ENCODE measurements at places on chromosomes 7 and 10.

- no peak for DNase-seq
These were observed 4.1 kb downstream of the XPNPEP1 start for GRCh38 chr10:109919220-109919619.

DNA sequence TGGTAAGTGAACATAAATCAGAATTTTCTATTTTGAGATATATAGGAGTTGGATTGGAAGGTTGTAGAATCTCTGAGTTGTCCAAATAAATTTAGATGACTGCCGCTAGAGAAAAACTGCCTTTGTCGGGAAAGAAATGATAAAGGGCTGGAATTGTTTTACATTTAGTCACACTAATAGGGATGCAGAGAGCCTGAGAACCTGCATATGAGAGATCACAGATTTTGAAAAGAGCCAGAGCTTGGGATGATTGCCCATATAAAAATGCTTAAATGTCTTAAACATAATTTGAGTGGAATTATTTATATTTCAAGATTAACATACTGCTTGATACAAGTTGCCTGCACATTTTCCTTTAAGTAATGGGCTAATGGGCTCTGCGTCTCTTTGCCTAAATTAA is 660.5 kb downstream of the NRG3 start:
- no peak for DNase-seq

DNA sequence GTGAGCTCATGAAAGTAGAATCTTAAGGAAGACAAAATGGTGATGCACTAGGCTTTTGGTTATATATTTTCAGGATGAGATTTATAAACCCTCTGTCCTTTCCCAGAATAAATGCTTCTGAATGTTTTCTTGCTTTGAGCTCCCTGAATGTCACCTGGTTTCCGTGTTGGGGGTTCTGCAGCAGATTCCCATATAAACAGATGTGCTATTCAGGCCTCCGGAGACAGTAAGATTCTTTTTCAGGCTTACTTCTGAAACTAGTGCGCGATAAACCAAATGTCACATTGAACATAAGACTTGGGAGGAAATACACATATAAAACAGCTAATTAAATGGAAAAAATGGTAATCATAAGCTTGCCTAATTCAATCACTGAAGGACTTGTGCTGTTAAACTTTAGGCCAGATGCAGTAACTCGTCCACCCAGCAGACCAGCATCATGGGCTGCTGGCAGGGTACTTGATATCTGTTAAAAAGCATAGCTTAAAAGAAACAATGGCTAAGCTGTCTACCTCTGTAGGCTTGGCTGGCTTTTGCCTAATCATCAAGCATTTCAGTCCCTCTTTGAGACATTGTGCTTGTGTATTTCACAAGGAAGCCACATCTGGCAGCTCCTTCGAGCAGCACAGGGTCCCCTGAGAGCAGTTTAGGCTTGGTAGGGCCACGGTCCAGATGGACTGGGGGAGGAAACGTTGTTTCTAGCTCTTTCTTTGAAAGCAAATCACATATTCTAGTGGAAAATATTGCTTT is 281.2 kb upstream of the KIAA1217 start:
- DNase-seq = no peak

GRCh38 chr10:30836406-30836805 is 195.3 kb downstream of the ZNF438 start:
- DNase-seq = no peak

DNA sequence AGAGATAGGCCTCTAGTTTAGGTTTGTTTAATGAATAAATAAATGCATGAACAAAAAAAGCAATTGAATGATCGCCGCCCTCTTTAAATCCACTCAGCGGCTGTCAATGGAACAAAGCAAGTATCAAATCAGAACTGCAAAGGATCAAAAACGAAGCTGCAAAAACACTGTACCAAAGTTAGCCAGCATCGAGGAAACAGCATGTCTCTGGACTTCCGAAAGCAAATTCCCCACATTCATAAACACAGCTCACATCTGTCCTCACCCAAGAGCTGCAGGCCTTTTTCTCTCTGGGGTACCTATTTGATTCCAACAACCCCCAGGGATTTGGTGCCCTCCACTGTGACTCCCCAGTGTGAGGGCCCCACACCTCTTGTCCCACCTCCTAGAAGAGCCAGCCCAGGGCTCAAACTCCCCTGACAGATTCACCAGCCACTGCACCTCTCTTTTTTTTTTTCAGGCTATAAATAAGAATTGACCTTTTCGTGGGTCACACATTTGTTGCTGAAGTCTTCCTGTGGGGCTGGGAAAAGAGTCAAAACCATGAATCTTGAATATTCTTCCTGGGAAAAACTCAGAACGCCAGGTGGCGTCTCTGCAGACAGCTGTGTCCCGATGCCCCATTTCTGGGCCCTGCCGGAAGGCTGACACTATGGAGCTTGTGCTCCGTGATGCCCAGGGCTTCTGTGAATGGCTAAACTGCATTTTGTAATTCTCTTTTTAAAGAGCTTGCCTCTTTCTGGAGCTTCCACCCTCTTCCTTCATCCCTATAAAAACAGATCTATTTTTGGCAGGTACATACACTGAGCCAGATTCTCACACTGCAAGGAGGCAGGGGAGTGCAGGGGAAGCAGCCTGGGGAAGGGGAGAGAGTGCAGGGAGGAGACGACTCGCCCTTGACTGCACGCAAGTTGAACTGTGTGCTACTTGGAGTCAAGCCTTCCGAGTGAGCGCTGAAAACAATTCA is 51.7 kb downstream of the HSPA12A start:
- DNase-seq = no peak

GRCh38 chr10:121772406-121772805 is 155.4 kb downstream of the ATE1 start:
- no peak for DNase-seq

DNA sequence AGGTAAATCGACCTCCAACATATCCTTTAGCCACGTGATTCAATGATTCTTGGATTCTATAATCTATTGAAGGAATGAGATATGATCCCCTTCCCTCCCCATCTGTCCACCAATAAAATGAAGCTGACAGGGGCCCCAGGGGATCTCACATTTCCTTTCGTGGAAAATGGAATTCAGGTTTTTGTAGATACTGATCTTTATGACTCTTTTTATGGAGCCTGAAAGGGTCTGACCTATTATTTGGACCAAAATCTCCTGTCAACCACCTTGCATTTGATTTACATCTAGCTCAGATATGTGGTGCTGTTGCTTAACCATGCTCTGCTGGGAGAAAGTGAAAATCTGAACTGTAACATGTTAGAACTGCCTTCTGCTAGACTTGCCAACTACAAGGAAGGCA is 234.0 kb upstream of the CXCL12 start:
- no peak for DNase-seq

DNA sequence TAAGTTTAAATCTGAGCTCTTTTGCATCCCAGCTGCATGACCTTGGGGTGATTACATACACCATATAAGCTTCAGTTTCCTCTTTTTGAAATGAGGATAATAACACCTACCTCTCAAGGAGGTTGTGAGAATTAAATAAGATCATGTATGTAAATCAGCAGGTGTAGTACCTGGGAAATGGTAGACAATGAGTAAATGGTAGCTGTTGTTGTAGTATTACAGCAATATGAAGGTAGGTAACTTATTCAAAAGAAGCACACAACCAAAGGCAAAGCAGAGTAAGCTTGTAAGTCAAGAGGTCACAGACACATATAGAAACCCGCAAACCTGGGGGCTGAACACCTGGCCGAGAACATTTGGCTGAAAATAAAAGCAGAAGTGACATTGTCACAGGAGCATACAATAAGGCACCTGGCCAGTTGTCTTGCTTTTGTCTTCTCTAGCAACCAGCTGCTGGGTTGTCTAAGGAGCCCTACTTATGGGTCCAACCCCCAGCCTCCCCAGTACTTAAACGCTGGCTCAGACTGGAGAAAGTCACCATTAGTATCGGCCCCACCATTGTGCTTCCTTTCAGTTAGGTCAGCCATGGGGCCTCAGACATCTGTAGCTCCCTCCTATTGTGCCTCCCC is 203.6 kb upstream of the MKLN1 start:
- no peak for DNase-seq

GRCh38 chr7:127588697-127589482 is 679 bp downstream of the ARF5 start:
- peak; percentile 34 for DNase-seq

DNA sequence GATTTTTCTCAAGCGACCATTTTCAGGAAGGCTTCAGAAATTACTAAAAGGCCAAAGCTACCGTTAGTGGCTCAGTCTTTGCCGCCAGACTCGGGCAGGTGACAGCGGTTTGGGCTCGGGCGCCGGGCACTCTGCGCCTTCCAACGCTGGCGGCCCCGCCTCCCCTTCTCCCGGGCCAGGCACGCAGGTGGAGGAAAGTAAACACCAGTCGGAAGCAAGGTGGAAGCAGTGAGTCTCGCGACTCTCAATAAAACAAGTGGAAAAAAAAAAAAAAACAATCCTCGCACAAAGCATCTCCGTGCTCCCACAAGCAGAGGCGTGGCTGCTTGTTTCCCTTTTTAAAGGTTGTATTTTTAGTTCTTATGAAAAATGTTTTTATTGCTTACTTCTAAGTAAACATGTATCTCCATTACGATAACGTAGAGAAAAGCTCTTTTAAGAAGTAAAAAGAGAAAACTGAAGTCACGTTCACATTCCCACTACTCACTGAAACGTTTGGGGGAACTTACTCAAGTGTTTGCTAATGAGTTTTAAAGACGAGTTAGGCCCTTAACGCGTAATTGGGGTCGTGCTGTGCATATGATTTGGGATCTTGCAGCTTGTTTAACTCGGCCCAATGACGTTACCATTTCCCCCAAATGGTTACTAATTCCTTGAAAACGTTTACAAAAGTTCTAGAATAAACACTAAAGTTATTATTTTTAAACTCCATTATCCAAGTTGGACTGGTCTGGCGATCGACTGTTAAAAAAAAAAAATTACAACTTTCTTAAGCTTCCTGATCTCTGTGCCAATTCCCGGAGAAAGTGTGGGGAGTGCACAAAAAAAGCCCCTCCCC is 864 bp downstream of the CDCA7L start:
- DNase-seq = peak; percentile 36

DNA sequence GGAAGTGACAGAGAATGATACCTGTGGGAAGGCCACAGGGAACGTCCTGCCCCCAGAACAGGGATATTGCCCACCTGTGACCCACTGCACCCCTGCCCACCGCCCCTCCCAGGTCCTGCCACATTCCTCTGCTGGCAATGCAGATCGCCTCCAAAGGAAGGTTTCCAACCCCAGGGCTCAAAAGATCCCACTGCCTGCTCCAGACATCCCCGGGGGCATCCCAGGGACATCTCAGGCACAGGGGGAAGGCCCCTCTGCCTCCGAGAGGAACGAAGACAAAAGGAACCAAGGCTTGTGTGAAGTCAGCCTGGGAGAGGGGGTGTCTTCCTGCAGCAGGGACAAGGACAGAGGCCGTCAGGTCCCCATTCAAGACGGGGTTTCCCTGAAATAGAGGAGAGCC is 28.5 kb downstream of the NUDT1 start:
- no peak for DNase-seq

DNA sequence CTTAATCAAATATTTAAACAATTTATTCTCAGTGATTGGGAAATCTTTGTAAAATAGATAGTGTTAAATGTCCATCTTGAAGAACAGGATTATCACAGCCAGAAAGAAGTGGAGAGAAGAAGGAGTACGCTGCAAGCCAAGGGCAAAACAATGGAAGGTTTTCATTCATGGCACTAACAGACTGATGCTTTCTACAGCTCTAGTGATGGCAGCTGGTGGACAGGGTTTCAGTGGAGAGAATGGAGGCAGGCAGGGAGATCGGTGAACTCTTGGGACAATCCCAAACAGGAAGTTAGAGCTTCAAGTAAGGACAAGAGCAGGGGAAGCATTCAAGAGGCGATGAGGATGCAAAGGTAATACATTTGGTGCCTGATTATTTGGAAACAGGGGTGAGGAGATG is 207.0 kb downstream of the JAZF1 start:
- no peak for DNase-seq

- no peak for DNase-seq
These were observed 72.5 kb downstream of the MICALL2 start for GRCh38 chr7:1386623-1387220.

GRCh38 chr10:114347241-114347640 is 57.1 kb downstream of the AFAP1L2 start:
- DNase-seq = no peak

GRCh38 chr10:77160679-77161078 is 476.9 kb downstream of the KCNMA1 start:
- no peak for DNase-seq

GRCh38 chr7:155860840-155861479 is 48.7 kb upstream of the SHH start:
- no peak for DNase-seq

DNA sequence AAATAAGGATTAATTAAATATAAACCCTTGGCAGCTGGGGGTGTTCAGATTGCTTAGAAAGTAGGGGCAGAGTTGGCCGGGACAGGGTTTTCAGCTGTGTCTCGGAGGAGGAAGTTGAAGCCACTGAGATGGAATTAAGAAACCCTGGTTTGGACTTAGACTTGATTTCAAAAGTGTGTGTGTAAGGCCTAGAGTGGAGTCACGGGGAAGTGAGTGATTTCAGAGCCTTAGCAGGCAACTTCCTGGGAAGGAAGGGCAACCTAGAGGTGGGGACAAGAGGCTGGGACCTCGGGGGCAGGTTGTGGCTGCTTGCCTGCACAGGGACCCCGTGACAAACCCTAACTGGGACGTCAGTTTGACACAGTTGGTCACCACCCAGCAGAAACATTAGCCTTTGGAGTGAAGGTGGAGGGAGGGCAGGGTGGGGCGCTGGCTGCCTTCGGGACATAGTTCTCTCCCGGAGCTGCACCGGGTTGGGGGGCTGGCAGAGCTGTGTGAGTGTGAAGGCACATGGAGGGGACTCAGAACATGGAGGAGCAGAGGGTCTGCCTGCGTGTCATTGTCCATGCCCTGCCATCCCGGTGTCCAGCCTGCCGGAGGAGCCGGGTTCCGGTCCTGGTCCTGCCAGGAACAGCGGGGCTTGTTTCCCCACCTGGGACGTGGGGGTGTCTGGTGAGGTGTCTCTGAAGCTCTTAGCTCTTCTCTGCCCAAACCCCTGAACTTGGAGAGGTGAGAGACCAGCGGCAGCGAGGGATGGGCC is 1.8 kb downstream of the BRI3 start:
- no peak for DNase-seq

GRCh38 chr10:117534321-117535297 is 7.9 kb upstream of the EMX2 start:
- DNase-seq = no peak

DNA sequence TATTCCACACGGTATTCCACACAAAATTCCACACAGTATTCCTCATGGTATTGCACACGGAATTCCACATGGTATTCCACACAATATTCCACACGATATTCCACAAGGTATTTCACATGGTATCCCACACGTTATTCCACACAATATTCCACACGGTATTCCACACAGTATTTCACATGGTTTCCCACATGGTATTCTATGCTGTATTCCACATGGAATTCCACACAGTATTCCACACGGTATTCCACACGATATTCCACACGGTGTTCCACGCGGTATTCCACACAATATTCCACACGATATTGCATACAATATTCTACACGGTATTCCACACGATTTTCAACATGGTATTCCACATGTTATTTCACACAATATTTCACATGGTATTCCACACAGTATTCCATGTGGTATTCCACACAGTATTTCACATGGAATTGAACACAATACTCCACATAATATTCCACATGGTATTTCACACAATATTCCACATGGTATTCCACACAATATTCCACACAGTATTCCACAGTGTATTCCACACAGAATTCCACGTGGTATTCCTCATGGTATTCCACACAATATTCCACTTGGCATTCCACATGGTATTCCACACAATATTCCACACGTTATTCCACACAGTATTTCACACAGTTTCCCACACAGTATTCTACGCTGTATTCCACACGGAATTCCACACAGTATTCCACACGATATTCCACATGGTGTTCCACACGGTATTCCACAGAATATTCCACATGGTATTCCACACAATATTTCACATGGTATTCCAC is 136.0 kb upstream of the CHST15 start:
- no peak for DNase-seq

GRCh38 chr7:64469673-64470072 is 93.2 kb downstream of the ZNF680 start:
- no peak for DNase-seq

Data from activated CD8-positive, alpha-beta memory T cell treated with anti-CD3 and anti-CD28 coated beads, Interleukin-2, amount 50 U/mL, for 4 hours (primary cell).